ENCODE measurements at places on chromosomes 16 and 17.

GRCh38 chr17:39508987-39509386, 47.7 kb downstream of the CDK12 start:
- no peak for DNase-seq

- DNase-seq = no peak
Measured at GRCh38 chr16:76182041-76182635, 95.1 kb upstream of the CNTNAP4 start.

DNA sequence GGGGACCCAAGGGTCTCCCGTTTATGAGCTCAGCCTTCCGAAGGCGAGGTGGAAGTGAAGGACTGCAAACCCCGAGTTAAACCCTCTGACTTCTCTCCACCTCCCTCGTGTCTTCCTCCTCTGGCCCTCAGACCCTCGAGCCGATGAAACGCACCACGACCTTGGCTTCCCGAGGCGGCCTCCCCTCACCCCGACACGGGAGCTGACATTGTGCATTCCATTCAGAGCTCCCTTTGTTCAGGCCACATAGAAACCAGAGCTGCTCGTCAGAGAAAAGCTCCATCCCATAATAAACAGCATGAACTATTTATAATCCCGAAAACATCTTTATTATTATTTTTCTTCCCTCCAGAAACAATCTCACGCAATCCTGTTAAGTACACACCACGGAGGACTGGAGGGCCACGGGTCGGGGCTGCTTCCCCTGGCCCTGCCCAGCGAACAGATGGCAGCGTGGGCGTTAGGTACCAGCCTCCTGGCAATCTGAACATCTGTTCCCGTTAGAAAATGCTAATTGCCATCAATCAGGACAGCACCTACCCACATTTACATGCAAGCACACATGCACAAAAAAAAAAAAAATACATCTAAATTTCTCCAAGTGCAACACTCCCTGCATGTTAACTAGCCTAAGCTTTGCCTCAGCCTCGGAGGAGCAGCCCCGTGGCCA, 145.7 kb downstream of the RBFOX3 start:
- no peak for DNase-seq

DNA sequence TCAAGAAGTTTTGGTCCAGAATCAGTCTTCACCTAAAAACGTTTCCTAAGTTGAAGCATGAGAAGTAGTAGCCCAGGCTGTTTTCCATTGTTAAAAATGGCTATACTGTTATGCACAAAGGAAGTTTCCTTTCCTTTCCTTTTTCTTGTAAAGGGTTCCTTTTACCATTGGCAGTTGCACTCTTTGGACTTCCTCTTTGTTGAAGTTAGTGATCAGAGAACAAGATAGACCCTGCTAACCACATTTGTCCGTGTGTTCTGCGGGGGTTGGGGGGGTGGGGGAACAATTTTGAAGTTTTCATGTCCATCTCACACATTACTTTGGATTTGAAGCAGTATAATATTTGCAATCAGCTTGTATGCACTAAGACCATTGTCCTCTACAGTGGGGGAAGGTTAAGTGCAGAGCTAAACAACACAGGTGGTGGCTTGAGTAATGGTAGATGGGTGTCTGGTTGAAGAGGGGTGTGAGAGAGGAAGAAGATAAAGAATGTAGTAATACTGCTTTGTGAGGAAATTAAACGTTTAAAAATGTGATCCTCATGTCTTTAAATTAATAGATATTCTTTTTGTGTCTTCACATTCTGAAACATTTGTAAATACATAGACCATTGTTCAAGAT, 1.4 kb downstream of the LPCAT2 start:
- DNase-seq = no peak

GRCh38 chr16:85652431-85653221, 36.1 kb downstream of the GINS2 start:
- DNase-seq = no peak

- DNase-seq = no peak
Measured at GRCh38 chr16:47905771-47906170, 250.0 kb downstream of the ABCC12 start.

DNA sequence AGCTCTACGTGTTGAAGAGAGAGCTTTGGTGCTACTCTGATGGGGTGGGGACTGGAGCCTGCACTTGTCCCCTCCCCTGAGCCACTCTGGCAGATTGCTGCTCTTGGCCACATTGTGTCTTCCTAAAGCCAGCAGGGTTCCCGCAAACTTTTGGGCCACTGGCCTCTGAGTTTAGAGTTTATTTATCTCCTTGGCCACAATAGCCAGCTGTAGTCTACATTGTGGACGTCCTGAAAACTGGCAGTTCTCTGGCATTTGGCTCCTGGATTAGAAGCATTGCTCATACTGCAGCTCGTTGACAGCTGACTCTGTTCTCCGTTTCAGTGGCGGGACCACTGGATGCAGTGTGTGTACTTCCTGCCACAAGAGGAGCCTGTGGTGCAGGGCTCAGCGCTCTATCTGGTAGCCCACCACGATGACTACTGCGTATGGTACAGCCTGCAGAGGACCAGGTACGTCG, 34.6 kb downstream of the PRMT7 start:
- no peak for DNase-seq

DNA sequence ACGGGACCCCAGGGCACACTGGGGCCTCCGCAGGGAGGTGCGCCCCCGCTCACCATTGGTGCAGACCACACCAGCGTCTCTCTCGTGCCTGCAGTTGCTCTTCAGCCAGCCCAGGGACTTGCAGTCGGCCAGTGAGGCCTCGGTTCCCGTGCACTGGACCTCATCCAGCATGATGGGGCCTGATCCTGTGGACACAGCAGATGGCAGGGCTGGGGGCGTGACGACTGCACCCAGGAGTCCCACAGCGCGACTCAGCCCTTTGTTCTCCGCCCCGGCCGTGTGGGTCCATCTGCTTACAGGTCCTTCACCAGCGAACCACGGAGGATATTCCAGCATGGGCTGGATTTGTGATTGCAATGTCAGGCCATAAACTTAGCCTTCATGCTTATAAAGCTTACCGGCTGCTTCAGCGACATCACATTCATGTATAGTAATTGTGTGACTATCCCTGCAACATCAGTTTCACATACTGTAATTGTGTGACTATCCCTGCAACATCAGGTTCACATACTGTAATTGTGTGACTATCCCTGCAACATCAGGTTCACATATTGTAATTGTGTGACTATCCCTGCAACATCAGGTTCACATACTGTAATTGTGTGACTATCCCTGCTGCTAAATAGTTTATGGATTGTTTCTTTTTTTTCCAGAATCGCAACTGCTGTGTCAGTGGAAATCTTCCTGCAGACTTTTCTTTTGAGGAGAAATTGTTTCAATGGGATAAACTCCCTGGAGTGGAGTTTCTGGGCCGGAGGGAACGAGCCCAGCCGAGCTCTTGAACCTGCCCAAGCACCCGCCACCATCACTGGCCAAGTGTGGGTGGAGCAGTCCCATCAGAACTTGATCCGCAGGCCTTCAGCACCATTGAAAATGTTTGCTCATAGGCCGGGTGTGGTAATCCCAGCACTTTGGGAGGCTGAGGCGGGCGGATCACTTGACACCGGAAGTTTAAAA, 4.8 kb downstream of the LGALS3BP start:
- DNase-seq = peak; percentile 34

Data from AG04449 (cell line).